ENCODE measurements at places on chromosomes 1 and 21. TPM values are rescaled to one million over a fixed set of nuclear protein-coding genes. Genes with fewer than 3 reads are reported as not detected.

TOR1AIP1 gene
- total RNA-seq = 49.5 TPM

DNA sequence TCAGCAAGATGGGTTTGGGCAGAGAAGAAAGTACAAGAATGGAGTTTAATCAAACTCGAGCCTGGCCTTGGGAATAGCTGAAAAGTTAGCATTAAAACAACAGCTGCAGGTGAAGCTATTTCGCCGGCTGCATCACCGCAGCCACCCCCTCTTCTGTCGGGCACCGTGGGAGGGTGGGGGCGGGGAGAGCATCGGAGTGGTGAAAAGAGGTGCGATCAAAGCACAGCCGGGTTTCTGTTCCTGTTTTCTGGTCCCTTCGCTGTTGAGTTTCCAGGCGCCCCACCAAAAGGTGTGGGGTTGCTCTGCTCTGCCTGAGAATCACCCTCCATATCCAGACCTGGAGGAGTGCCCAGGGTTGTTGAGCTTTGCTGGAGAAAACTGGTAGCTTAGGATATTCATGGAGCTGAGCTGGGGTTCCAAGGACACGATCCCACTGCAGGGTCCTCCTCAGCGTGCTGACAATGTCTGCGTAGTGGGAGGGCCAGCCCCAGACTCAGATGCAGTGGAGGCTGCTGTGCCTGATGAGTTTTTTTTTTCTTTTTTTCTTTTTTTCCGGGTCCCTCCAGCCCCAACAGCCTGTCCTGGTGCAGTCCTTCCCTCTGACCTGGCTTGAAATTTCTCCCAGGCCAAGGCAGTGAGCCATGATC is 127.5 kb upstream of the C1orf174 start:
- no peak for DNase-seq

FYB2 gene
- total RNA-seq = 0.05 TPM

GRCh38 chr1:54965624-54966340 is 14.6 kb upstream of the TMEM61 start:
- no peak for DNase-seq

GRCh38 chr1:21815724-21816321 is 3.8 kb downstream of the LDLRAD2 start:
- no peak for DNase-seq

GRCh38 chr1:3415260-3416090 is 39.0 kb upstream of the ARHGEF16 start:
- no peak for DNase-seq

DNA sequence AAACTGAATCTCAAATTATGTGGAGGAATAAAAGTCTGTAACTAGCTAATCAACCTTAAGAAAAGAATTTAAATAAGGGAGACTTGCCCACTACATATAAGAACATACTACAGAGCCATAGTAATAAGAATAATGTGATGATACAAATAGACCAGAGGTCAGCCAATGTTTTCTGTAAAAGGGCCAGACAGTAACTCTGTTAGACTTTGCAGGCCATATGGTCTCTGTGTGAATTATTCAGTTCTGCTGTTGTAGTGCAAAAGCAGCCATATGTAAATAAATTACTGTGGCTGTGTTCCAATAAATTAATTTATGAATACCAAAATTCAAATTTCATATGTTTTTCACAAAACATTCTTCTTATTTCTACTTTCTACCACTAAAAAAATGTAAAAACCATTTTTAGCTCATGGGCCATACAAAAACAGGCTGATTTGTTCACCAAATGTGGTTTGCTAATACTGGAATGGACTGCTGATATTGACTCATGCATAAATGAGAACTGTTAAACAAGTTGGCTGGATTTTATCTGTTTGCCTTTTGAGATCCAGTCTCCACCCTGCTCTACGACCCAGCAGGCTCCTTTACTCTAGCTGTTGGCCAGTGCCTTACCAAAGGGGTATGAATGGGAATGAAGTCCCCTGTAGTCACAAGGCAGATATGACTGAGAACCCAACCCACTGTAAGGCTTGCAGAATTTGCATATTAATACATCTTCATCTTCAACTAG is 98.2 kb upstream of the ZNHIT6 start:
- no peak for DNase-seq

ZNF695 gene
- 1.5 TPM for total RNA-seq

FMOD gene
- total RNA-seq = not detected

DNA sequence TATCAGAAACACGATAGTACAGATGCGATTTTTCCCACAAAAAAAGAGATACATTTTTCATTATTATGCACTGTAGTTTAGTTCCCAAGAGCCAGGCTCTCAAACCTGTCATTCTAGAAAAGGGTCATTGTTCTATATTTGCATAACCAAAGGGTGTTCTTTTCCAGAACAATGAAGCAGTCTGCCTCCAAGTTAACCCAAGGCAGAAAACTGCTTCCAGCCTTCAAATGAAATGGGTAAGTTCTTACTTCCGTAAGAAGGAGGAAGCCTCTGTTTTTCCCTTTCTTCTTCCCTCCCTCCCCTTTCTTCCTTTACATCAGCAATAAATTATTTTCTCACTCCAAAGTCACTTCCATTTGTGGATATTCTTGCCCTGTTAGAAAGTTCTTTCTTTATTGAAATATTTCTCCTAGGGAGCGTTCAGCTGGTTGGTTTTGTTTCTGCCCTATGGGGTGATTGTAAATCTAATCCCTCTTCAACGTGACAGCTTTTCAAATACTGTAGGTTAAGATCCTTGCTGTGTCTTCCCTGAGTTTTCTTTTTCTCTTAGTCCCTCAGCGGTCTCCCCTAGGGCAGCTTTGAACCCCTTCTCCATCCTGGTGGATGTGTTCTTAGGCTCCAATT is 77.3 kb upstream of the PTGFRN start:
- no peak for DNase-seq

CPTP gene
- 13.0 TPM for total RNA-seq

GRCh38 chr1:178543290-178543607 is 30.3 kb downstream of the TEX35 start:
- DNase-seq = peak; percentile 14

DNA sequence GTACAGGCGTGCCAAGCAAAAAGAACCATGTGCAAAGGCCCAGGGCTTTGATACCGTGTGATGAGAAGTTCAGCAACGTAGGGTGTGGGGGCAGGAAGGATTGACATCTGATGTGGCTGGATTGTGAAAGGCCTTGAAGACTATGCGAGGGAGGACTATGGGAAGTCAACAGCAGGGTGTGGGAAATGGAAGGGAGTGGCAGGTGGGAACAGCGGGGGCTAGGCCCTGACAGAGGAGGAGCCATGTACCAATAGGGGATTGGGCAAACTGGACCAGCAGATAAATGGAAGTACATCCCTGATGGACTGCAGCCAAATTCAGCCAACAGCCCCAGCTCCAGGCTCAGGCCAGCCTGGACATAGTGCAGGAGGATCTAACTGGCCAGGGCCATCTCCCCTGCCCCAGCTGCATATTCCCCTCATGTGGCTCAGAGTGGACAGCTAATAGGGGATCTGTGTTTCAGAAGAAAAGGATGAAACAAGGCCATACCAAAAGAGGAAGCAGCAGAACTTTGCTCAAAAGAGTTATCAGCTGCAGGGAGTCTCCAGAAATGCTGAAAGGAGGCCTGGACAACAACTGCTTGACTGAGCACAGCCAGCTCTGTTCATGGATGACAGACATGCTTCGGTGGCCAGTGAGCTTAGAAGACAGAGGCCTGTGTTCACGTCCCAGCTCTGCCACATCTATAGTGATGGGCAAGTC is 140.2 kb upstream of the SGIP1 start:
- DNase-seq = no peak

- DNase-seq = no peak
Measured at GRCh38 chr1:33310702-33311101, 10.2 kb downstream of the A3GALT2 start.

DNA sequence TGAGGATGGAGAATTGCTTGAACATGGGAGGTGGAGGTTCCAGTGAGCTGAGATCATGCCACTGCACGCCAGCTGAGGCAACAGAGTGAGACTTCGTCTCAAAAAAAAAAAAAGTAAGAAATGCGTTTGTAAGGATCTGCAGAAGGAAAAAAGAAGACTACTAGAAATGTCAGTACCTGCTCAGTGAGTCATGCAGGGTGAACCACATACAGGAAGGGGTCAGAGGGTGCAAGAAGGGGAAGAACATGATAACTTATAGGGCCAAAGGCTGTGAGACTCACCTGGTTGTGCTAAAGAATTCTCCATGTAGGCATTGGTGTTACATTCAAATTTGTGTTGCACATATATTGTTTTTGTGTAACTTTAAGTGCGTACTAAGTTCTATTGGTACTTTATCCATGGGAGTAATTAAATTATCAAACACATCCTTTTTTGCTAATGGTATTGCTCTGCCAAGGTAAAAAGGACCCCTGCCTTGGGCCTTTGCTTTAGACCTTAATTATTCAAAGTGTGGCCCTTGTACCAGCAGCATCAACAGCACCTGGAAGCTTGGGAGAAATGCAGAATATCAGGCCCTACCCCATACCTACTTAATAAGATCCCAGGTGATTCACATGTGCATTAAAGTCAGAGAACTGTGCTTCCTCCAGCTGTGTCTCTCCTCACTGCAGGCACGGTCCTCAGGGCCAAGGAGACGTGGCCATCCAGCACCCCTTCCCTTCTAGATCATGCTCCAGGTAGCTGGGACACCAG is 96.4 kb upstream of the PPP2R5A start:
- no peak for DNase-seq

- no peak for DNase-seq
Measured at GRCh38 chr1:87077959-87078639, 163.7 kb downstream of the HS2ST1 start.

GRCh38 chr1:235648407-235648907 is 1.1 kb downstream of the GNG4 start:
- no peak for DNase-seq

- no peak for DNase-seq
Measured at GRCh38 chr1:205565799-205566198, 61.3 kb downstream of the CDK18 start.

CCDC18 gene
- 10.2 TPM for total RNA-seq

DNA sequence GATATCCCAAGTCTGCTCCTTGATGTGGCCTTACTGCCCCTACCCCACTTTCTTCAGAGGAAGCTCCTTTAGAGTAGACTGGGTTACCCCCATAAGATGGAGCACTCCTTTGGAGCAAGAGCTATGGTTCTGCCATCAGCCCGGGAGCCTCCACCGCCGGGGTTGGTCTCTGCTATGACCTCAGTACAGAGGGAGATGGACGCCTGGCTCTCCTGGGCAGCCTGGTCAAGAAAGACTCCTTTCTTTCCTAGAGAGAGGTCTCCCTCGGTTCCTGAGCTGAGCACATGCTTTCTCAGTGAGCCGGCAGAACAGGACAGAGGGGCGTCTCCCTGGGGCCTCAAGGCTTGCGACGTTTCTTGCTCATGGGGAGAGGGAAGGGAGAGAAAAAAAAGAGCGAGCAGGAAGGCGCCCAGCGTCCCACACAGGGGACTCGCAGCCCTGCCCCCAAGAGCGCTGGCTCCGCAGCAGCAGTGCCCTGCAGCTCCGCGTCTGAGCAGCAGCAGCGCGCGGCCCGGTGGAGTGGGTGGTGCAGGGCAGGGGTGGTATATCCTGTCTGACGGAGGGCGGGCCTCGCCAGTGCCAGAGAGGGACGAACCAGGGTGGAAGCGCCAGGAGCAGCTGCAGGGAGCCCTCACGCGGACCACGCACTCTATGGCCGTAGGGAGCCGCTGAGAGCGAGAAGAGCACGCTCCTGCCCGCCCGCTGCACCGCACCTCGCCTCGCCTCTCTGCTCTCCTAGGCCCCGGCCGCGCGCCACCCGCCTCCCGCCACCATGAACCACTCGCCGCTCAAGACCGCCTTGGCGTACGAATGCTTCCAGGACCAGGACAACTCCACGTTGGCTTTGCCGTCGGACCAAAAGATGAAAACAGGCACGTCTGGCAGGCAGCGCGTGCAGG is at the start of gene PKP1:
TSS of gene PKP1 (plus strand) at position 576 of the 899 bp plus-strand sequence. CDS start at position 773, 197 bp downstream.
- DNase-seq = no peak

DNA sequence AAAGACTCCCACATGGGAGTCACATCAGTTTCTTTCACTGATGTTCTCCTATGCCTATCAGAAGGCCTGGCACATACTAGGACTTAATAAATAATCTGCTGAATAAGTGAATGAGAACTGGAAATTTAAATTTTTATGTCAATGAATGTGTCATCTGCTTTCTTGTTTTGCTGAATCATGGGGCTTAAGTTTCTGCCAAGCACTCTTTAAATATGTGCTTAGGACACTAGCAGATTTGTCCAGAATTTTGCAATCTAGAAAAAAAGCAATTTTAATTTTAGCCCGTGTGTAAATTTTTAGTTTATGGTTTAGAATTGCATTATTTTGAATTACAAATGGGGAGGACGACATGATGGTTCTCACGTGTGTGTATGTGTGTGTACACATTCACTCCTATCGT is 803.1 kb downstream of the USP25 start:
- DNase-seq = peak; percentile 56

GRCh38 chr1:27634177-27634984 is 604 bp downstream of the FGR start:
- DNase-seq = no peak

DNA sequence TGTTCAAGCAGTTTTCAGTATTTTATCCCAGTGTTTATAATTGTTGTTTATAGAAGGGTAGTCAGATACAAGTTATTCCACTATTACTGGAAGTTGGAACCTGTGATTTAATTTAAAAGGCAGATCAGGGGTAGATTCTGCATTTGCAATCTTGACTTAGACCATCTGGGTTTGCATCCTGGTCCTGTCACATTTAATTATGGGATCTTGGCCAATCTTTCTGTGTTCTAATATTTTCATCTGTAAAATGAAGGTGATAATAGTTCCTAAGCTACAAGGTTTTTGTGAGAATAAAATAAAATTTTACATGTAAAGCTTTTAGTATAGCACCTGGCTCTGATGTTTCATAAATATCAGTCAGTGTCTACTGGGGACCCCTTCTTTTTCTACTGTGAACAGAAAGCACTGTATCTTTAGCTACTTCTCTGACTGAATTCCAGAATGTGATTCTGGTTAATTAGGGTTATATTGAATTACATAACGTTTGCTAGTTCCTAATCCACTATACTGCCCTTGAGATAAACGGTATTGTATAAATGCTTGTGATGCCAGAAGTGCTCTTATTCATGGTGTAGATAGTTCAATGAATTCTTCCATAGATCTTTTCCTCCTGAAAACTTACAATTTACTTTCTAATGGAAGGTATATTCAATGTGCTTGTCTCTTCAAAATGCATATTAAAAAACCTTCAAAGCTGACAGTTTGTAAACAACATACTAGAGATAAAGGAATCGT is 131.0 kb downstream of the KCNK1 start:
- no peak for DNase-seq
